Fibroblast of skin of scalp (primary cell): ENCODE measurements at places on chromosomes 13 and 19.

DNA sequence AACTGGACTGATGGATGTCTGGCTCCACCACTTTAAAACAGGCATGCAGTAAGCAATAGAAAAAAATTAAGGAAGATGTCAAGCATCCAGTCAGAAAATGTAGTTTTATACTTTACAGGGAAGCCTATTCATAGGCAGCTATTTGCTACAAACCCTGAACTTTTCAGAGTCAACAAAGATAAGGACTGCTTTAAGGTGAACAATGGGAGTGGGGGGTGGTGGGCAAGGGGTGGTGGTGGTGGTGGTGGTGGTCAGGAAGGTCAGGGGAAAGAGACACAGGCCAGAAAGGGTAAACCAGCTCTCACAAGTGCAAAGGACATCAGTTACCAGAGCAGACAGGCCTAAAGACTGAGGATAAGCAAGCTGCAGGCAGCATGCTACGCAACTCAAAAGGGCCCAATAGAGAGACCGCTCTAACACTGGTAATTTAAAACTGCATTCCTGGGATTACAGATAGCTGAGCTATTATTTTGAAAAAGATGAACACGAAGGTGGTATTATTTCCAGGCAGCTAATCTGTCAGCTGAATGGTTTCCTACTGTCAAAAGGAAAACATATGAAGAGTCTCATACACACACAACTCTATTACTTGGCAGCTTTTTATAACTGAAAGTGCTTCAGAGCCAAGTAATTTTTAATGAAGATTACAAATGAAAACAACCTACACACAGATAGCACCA lies 14.8 kb downstream of the BRD4 start:
- DNase-seq, result peak; percentile 73

DNA sequence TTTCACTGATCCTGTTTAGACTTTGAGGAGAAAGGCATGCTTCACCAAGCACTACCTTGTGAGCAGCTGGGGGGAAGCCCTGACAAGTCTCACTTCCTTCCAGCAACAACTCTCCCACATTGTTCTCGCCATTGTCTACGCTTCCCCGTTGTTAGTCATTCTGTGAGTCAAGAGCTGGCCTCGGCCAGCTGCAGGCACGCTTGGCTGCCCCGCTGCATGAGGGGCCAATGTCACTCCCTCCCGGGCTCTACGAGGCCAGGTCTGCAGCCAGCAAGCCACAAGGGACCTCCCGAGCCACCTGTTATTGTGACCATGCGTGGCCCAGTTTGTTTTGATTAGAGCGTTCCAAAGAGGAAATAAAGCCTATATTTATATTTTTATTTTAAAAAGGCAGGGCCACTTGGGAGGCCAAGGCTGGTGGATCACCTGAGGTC lies 220.9 kb downstream of the FOXO1 start:
- DNase-seq, result peak; percentile 7

- DNase-seq, result no peak
Measured at GRCh38 chr13:81771951-81772350, 1431.0 kb upstream of the SPRY2 start.

DNA sequence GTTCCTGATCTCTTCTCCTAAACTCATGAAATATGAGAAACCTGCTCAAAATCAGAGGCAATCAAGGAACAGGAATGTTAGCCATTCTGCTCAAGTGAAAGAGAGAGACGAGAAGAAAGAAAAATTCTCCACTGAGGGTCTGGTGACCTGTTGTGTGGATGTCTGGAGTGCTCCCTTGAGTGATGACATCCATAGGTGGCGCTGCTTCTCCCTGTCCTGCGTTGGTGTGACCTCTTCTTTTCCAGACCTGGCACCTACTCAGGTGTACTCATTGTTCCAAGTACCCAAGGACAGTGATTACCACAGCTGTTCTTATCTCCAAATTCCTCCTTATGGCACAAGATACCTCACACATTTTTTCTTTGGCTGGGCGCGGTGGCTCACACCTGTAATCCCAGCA lies 4.0 kb downstream of the ZNF223 start:
- no peak for DNase-seq

DNA sequence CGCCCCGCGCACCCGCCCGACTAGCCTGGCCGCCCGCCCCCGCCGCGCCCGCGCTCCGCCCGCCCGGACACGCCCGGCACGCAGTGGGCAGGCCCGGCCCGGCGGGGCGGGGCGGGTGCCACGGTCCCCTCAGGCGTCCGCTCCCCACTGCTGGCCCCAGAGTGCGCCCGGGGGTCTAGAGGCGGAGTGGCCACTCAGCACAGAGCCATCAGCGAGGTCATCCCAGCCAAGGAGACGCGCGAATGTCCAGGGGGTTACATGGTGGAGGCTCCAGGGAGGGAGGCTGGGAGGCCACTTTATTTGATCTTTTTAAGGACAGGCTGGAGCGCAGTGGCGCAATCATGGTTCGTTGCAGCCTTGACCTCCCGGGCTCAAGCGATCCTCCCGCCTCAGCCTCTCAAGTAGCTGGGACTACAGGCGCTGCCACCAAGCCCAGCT lies 236 bp upstream of the TINCR start:
- no peak for DNase-seq

- no peak for DNase-seq
Measured at GRCh38 chr13:52969373-52969772, 59.2 kb upstream of the OLFM4 start.

GRCh38 chr13:21347753-21348318 lies 111.3 kb downstream of the ZDHHC20 start:
- DNase-seq, result no peak

DNA sequence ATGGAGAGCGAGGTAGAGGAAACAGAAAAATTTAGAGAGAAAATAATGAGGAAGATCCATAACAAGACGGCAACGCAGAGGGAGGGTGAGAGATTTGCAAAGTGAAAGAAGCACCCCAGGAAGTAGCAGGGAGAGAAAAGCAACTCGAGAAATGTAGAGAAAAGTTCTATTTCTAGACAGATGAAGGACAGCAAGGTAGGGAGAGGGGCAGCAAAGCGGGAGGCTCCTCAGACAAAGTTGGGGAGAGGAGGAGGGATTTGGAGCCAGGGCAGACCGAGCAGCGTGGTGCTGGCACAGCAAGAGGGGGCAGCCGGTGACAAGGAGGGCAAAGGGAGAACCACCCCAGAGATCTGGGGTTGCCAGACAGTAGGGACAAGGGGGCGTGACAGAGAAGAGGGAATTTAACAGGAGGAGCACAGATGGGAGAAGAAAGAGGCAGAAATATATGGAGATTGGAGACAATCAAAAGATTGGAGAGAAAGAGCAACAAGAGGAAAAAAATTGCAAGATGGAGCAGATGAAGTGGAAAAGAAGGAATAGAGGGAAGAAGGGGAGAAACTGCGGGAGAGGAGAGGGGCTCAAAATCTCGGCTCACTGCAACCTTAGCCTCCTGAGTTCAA lies 989 bp downstream of the ZNF766 start:
- peak; percentile 7 for DNase-seq

DNA sequence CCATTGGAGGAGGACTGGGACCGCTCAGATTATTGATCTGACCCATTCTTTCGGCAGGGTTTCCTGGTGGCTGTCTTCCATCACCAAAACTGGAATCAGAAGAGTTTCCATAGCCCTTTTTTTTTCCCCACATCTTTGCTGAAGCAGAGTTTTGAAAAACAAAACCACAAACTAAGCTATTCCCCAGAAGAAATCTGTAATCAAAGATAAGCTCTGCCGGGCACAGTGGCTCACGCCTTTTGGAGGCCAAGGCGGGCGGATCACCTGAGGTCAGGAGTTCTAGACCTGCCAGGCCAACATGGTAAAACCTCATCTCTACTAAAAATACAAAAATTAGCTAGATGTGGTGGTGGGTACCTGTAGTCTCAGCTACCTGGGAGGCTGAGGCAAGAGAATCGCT lies 4.2 kb upstream of the ICAM1 start:
- no peak for DNase-seq

- DNase-seq, result no peak
Measured at GRCh38 chr13:109733550-109733949, 52.8 kb downstream of the IRS2 start.

- no peak for DNase-seq
Measured at GRCh38 chr19:10408511-10409283, 5.4 kb upstream of the CDC37 start.

- no peak for DNase-seq
Measured at GRCh38 chr13:100608906-100609305, 20.3 kb upstream of the GGACT start.

- no peak for DNase-seq
Measured at GRCh38 chr19:49844138-49845095, 6.5 kb upstream of the PTOV1 start.

GRCh38 chr19:22332924-22333323 lies 46.7 kb downstream of the ZNF729 start:
- no peak for DNase-seq

DNA sequence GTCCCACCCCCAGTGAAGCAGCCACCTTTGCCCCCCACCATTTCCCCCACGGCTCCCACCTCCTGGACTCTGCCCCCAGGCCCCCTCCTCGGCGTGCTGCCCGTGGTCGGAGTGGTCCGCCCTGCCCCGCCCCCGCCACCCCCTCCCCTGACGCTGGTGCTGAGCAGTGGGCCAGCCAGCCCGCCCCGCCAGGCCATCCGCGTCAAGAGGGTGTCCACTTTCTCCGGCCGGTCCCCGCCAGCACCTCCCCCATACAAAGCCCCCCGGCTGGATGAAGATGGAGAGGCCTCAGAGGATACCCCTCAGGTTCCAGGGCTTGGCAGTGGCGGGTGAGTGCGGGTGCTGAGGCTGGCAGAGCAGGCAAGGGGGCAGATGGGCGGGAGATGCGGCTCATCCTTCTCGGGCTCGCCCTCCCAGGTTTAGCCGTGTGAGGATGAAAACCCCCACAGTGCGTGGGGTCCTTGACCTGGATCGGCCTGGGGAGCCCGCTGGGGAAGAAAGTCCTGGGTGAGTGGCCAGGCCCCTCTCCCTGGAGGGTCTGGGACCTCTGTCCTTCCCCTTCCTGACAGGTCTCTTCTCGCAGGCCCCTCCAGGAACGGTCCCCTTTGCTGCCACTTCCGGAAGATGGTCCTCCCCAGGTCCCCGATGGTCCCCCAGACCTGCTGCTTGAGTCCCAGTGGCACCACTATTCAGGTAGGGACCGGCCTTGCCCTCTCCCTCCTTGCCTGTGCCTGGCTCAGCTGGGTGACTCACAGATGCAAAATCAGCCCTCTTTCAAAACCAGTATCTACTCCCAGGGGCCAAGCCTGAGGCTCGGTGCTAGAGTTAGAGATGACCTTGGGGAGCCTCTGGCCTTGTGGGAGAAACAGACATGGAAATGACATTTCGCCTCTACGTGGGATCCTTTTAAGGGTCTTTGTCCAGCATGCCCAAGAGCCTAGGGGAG lies 8.8 kb downstream of the IGFLR1 start:
- no peak for DNase-seq

DNA sequence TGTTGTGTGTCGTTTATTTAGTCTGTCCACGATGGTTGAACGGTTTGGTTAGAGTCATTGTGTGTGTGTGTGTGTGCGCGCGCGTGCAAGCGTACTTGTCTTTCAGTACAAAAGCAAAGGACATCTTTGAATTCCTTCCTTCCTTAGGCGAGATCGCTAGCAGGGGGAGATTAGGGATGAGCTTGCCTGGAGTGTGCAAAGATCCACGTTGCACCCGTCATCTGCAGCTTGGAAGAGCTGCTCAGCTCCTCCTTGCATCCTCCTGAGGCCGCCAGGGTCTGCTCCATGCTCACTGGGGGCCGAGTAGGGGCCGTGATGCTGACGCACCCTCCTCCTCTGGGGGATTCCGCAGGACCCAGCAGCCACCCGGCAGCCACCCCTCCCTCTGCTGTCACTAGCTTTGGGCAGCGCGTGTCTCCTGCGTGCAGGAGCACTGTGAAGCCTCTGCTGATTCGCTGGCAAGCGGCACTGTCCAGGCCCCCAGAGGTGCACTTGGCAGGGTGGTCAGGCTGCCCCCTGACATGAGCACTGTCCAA lies 137.3 kb downstream of the KDM4B start:
- DNase-seq, result no peak

DNA sequence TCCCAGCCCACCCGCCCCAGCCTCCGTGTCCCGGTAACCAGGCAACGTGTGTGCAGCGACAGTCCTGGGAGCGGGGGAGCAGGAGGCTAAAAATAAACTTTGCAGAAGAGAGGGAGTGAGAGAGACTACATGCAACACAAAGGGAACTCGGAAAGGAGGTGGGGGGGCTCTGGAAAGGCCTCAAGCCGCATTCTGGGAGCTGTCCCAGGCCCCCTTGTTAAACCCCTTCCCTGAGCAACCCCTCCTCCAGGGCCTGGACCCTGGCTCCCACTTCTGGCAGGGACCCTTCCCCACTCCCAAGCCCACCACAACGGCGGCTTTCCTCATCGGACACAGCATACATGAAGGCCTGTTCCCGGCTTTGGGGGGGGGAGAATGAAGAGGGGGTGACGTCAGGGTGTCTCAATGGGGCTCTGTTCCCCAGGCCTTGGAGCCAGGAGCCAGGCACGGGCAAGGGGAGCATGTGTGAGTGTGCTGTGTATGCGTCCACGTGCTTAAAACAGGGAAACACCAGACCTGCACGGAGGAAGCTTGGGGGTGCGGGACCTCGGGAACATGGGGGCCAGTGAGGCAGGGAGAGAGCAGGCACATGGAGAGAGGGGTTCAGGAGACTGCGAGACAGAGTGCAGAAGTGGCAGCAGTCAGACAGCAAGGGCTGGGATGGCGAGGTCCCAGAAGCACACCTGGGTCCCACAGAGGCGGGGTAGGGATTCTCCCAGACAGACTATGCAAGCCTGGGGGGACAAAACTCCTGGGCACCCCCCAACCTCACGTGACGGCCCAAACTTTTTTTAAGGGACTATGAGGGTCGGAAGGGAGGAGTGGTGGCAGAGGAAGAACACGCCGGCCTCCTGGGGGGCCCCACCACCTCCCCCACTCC lies 2.3 kb downstream of the ERF start:
- peak; percentile 47 for DNase-seq

DNA sequence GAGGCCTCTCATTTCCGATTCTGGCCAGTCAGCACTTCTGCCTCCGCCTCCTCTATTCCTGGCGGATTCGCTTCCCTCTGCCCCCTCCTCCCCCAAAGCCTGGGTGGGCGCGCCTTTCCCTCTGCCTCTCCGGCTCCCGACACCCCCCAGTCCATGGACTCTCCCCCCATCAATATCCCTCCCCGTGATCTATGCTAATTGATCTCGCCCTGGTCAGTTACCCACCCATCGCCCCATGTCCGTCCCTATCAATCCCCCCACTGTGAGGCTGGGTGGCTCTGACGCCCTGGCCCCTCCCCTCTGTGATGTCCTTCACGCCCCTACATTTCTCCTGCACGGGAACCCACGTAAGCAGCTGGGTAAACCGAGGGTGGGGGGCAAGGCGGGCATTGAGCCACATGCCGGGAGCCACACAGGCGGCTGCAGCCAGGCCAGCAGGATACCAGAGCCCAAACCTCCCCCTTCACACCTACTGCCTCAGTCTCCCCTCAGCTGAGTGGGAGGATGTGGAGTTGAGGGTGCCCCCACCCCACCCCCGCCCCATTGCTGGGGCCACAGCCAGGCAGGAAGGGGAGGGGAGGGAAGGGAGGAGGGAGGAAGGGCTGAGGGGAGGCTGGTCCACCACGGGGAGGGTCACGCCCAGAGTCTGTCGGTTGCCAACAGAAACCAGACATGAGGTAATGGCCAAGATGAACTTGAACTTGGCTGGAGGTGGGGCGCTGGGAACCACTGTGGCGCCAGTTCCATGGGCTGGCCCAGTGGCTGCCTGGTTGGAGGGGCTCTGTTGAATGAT lies 21.0 kb downstream of the SMIM24 start:
- peak; percentile 91 for DNase-seq
